ENCODE measurements at places on chromosomes 12 and 14.

DNA sequence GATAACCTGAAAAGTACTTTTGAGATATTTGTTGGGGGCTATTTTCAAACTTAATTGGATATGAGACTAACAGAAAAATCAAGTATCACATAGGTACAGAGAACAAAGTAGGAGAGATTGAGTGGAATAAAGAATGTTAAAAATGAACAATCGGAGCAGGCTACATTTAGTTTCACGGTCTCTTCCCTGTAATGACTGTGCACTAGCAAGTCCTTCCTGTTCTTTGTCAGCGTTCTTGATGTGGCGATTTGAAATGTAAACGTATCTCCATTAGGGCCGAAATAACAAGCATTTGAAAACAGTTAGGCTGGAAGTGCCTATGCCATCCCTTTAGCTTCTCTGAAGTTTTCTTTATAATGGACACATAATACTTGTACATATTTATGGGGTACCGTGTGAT is 31.0 kb downstream of the SLC25A29 start:
- DNase-seq: no peak

DNA sequence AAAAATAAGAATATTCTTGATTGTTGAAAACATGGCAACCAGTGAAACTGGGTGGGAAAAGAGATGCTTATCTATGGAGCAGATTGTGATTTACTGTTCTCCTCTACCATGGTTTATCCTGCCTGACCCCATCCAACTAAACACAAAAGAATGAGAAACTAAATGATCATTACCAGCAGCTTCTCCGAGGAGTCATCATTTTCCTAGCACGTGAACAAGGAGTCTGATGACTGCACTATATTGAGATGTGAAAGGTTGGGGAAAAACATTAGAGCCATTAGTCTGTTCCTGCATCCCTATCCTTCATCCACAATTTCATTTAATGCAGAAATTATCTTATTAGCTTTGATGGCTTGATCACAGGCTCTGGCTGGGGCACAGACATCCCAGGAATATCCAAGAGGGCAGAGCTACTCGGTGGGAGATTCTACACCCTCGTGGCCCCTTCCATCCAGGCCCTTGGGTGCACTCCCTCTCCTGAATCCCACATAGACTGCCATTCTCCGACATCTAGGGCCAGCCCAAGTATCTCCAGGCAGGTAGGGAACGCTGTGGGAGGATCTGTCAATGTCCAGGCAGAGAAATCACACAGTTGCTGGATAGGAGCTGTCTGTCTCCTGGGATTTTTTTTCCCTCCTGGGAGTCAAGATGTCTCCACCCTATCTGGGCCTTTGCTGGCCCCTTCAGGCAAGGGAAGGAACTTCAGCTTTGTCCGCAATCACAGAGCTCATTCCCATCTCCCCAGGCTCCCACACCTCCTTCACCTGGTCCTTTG is 43.3 kb upstream of the DHRS4 start:
- no peak for DNase-seq

DNA sequence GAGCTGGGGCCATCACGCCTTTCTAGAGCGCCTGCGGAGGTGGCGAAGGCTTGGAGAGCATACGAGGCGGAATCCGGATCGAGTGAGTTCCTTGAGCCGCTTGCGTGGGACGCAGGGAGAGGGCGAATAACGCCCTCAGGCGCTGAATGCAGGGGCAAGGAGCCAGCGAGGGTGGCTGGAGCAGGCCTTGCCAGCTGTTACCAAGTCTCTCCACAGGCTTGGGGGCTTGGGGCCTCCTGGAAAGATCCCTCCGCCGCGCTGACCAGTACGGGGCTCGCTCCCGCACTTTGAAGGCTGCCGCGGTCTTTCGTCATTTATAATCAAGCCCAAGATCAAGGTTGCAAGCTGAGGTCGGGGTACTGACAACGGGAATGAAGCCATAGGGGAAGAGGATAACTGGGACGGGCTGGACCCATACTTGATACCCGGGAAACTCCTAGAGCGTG is 1.2 kb downstream of the FLRT2 start:
- no peak for DNase-seq

- DNase-seq: no peak
Observed at GRCh38 chr12:109605016-109605415, 31.4 kb downstream of the MVK start.

- no peak for DNase-seq
Observed at GRCh38 chr12:130800312-130800711, 38.7 kb downstream of the STX2 start.

GRCh38 chr12:119674560-119674959 is 6.6 kb downstream of the PRKAB1 start:
- DNase-seq: no peak

DNA sequence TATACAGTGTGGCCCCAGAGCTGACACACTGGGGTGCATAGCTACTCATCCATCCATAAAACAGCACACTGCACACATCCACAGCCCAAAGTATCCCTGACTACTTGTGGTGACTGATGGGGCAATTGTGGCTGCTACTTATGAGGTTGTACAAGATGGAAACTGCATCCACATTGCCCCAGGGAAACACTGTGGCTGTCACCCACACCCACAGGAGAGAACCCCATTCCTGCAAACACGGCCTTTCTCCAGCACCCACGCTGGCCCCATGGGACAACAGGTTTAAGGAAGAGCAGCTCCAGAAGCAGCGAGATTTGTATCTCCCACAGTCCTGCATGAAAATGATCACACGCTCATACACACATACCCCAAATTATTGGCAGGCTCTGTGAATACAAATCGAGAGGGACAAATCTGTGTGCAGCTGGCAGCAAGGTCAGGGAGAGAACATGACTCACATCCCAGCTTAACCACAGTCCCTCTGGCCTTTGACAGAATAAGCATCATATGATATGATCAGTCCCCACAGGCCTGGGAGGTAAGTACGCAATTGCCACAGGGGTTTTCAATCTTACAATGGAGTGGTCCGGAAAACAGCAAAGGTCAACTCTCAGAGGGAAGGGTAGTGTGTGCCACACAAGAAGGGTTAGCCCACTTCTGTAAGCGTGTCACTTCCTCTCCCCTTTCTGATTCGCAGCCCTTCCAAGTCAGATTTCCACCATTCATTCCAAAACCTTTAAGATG is 61.9 kb downstream of the ESR2 start:
- no peak for DNase-seq

GRCh38 chr12:57254506-57255280 is 3.7 kb upstream of the STAC3 start:
- DNase-seq: no peak

- no peak for DNase-seq
Observed at GRCh38 chr14:104676130-104676693, 13.2 kb upstream of the INF2 start.

- DNase-seq: no peak
Observed at GRCh38 chr14:91113829-91114078, at the start of gene DGLUCY. DGLUCY (plus strand) TSS chr14:91114073; CDS start chr14:91160295, 46,222 bp downstream.

DNA sequence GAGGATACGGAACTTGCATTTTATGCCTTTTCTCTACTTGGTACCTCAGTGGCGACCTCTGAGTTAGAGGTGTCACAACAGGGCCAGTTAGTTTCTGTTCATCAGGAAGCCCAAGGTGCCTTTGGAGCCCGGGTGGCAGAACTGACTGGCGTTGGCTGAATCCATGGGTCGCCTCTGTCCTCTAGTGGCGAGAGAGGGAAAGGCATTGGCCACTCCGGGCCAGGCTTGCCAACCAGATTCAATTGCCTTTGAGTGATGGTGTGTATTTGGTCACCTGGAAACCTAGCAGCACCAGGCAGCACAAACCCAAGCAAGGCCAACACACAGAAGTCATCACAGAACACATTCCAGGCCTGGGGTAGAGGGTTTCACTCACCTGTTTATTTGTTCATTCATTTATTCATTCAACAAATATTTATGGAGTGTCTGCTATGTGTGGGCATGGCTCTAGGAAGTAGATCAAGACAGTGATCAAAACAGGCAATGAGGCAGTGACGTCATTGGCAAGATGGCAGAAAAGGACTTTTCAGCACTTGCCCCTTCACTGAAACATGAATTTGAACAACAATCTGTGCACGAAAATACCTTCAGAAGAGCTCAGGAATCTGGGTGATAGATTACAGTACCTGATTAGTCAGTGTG is 40.5 kb upstream of the KCNA5 start:
- DNase-seq: peak; percentile 7

GRCh38 chr14:105999361-106000028 is 473.1 kb downstream of the TMEM121 start:
- DNase-seq: peak; percentile 66

- no peak for DNase-seq
Observed at GRCh38 chr12:54272214-54272613, 7.7 kb downstream of the CBX5 start.

- DNase-seq: no peak
Observed at GRCh38 chr14:87813686-87814085, 179.3 kb downstream of the GALC start.

- DNase-seq: peak; percentile 66
Observed at GRCh38 chr14:63852817-63853731, at the start of gene SYNE2. SYNE2 (plus strand) TSS chr14:63853004; CDS start chr14:63909149, 56,145 bp downstream.

DNA sequence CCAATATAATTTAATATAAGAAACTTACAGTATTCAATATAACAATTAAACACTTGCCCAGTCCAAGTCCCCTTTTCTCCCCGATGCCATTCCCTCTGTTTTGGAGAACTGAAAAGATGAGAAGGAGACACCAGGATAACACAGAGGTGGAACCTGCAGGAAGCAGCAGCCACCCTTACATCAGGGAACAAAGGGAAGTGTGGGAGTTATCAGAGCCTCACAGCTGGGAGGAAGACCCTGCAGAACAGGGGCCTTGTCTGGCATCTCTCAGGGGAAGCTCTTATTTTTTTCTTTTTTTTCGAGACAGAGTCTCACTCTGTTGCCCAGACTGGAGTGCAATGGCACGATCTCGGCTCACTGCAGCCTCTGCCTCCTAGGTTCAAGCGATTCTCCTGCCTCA is 52.6 kb downstream of the CALM1 start:
- no peak for DNase-seq

Measured in T-helper 22 cell (primary cell).